ENCODE measurements at places on chromosomes 2 and 18. TPM values are rescaled to one million over a fixed set of nuclear protein-coding genes. Genes with fewer than 3 reads are reported as not detected.

PDE11A gene
- 0.44 TPM for total RNA-seq

HOXD1 gene
- not detected for total RNA-seq

DNAJC5G gene
- total RNA-seq, result not detected

SLC4A1AP gene
- total RNA-seq, result 31.5 TPM

Data from A549 treated with ZK216348 at 1 μM for 4 hours (cell line).